Neural crest cell (in vitro differentiated cells): ENCODE measurements at places on chromosomes 6 and 20. TPM values are rescaled to one million over a fixed set of nuclear protein-coding genes. Genes with fewer than 3 reads are reported as not detected.

The CLPSL2 gene
- not detected in 2 replicates for total RNA-seq

DNA sequence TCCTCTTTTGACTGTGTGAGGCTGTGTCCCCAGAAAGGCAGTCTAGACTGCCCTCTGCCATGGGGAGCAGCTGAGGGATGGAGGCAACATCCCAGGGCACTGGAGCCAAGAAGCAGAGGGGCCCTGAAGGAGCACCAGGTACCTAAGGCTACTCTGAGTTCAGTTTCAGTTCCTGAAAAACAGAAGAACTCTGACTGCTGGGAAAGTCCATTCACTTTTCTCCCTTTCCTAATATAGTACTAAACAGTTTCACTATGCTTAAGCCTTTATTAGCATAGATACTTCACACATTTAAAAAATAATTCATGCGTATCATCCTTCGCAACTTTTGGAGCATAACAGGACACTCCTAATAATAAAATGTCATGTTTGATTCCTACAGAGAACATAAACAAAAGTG, 130.0 kb downstream of the FOXC1 start:
- no peak for DNase-seq

GRCh38 chr6:118993803-118994251, 58.9 kb upstream of the MCM9 start:
- no peak for DNase-seq

The VARS1 gene
- 162 and 163 TPM in 2 replicates for total RNA-seq

DNA sequence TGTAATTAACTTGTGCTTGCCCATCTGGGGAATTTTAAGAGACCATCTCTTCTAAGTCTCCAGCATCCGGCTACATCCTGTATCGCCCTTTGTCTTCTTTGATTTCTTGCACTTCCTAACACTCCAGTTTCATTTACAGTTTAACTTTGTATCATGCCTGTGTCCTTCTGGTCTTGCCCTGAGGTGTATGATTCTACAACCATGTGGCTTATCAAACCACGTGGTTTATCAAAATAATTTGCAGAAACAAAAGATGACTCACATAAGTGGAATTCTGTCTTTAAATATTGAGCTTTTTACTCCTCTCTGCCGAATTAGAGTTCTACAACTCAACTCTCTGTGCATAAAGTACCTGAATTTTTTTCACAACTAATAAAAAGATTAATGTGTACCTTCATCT, 580.7 kb downstream of the KIF16B start:
- no peak for DNase-seq

DNA sequence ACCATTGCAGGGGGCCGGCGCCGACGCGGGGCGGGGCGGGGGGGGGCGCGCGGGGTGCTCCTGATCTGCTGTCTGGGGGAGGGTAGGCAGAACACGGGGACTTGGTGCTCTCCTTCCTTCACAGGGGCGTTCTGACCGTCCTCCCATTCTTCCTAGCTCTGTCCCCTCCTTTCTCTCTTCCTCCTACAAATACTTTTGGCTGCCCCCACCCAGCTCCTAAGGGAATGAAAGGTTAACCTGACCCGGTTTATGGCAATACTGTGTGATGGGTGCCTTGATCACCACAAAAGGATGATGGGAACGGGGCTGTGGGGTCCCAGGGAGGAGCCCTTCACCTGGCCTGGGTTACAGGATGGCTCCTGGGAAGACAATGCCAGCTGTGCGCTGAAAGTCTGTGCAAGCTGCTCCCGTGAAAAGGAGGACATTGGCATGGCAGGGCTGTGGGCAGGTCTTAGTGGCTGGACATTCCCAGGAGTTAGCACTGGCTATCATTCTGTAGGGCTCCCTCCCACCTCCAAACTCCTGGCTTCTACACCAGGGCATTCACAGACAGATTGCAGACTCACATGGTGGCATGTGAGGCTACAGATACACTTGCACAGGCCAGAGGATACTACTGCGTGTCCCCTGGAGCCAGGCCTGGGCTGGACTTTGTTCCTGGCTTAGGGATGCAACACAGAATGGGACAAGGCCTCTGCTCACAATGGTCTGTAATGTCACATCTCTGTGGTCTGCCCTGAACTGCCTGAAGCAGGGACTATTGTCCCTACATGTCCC, 1.9 kb upstream of the TPD52L2 start:
- no peak for DNase-seq

- DNase-seq: no peak
These were observed 143.5 kb downstream of the PDE7B start for GRCh38 chr6:135994857-135995544.

DNA sequence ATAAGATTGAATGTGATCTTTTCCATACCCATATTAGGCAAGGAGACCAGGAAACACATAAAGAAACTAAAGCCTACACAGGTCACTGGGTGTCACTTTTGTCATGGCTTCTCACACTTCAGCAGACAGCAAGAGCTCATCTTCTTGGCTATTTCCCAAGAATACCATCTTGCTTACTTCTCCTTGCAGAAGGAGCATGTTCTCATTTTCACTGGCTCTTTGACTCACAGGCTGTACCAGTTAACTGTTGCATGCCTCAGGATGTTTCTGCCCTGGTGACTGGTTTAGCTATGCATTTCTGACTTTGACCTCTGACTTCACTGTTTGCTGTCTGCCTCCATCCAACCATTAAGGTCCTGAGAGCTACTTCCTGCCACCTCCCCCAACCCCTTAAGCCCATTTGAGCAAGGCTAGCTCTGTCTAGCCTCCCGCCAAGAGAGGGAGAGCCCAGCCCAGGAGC, 40.3 kb upstream of the OGFRL1 start:
- peak; percentile 4 for DNase-seq

- no peak for DNase-seq
These were observed 280.2 kb downstream of the ADGB start for GRCh38 chr6:146878952-146879340.

GRCh38 chr20:13422637-13423036, 201.6 kb downstream of the ISM1 start:
- no peak for DNase-seq

- no peak for DNase-seq
These were observed 823.7 kb upstream of the MAN1A1 start for GRCh38 chr6:120173250-120173649.

GRCh38 chr6:131139599-131139998, 4.3 kb downstream of the AKAP7 start:
- DNase-seq: no peak
